ENCODE measurements at places on chromosomes 11 and 22.

DNA sequence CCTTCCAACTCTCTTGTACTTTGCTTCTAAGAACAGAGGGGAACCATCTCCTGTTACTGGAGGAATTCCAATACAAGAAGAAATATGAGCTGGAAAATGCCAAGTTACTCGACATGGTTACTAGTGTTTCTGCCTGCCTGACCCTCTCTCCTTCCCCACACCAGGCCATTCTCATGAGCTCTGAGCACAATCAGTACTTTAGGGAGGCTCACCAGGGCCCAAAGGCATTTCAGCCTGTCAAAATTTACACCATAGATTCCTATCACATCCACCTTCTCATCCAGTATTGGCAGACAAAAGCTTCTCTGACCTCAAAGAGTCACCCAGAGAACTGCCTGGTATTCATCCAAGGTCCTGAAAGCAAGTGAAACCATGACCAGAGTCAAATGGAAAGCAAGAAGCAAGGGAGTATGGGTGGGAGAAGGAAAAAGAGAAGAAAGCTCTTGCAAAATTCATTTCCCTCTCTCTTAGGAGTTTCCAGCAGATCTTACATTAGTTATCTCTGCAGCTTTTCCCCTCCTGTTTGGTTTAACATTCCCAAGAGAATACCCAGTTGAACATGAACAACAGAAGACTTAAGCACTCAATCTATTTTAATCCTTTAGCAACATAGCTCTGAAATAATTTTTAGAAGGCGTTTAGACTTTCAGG lies 58.7 kb upstream of the NCAM1 start:
- DNase-seq, result no peak

DNA sequence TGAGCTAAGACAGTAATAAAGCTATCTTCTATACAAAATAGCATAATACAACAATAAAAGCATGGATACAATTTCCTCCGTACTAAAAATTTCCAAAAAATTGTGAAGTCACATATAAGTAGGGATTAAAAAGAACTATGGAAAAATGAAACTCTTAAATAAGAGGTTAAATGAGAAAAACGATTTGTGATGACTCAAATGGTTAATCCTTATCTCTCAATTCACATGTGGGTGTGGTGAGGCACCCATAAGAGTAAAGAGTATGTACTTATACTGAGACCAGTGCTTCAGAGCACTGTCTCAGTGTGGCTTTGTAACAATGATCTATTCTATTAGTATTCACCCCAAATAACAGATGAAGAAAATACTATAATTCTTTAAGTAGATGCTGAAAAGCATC lies 25.0 kb upstream of the CCDC34 start:
- DNase-seq, result no peak

DNA sequence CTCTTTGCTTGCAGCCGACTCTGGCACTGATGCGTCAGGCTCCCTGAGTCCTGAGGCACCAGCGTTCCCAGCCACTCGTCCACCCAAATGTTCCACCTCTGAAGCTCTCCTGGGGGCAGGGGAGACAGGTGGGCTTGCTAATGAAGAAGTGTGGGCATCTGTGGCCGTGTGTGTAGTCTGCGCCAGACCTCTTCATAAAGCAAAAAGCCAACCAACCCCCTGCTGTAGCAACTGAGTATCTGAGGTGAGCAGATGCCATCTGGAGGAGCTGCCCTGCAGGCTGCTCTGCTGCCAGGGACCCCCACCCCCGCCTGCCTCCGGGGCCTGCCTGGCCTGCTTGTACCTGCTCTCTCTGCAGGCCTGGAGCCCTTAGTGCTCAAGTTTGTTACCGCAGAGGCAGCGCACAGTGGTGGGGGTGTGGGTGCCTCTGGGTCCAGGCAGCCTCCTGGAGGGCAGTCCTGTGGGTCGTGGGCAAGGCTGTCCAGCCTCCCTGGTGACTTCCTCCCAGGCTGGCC lies 272.5 kb downstream of the TBC1D22A start:
- no peak for DNase-seq

DNA sequence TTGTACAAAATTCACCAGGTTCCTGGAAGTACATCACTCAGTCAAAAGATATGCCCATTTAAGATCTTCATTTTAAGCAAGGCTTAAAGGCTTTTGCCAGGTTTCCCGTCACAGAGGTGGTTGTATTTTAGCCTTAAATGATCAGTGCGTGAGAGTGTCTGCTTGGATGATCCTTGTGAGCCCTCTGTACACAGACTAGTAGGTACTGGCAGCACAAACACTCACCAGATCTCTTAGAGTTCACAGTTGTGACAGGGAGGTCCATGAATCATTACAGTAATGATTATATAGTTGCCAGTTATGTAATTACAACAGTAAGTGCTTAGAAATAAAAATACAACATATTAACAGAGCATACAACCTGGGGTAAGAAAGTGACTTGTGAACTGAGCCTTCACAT lies 84.2 kb upstream of the SLC25A18 start:
- DNase-seq, result no peak

DNA sequence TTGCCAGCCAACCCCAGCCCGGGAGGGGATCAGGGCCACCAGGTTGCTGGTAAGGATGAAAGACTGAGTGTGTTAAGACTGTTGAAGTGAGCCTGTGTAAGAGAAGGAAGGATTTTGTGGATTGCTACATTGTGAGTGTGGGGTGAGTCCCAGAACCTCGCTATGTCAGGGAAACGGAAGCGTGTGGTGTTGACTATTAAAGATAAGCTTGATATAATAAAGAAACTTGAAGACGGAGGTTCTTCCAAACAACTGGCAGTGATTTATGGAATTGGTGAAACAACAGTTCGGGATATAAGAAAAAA lies 627 bp downstream of the JRKL start:
- no peak for DNase-seq

Data from CD4-positive, alpha-beta T cell treated with Interleukin-17A for 4 hours (primary cell).